CMK (cell line): ENCODE measurements at places on chromosomes 7 and 10.
A peak's percentile ranks its signal among the peaks of the same experiment; 100 is the strongest.

GRCh38 chr7:84025332-84025927 is 169.2 kb downstream of the SEMA3A start:
- no peak for DNase-seq

DNA sequence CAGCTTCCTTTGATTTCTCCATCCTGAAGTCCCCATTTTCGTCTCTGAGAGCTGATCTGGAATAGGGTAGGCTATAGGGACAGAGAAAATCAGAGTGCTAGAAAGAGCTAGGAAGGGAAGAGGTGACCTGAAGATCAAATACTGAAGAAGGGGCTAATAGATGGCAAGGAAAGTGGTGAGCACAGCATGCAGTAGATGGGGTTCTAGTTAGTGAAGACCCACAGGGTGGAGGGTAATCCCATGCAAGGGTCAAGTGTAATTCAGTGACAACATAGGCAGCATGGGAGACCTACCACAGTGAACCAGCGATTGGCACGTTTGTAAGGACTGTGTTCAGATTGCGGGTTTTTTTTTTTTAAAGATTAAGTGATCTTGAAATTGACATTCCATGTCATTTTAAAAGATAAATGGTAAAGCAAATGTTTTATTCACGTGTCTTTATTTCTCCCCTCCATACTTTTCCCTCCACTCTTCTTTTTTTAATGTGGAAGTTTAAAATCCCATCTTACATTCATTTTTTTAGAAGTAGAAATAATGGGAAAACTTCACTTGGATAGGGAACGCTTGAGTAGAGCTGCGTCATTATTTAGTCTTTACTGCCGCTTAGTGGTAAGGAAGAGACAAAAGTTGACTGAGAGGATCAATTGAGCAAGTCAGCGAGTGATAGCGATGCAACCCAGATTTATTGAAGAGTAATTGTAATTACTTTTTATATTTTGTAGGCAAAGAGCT is 21.0 kb upstream of the ABI1 start:
- DNase-seq: no peak

DNA sequence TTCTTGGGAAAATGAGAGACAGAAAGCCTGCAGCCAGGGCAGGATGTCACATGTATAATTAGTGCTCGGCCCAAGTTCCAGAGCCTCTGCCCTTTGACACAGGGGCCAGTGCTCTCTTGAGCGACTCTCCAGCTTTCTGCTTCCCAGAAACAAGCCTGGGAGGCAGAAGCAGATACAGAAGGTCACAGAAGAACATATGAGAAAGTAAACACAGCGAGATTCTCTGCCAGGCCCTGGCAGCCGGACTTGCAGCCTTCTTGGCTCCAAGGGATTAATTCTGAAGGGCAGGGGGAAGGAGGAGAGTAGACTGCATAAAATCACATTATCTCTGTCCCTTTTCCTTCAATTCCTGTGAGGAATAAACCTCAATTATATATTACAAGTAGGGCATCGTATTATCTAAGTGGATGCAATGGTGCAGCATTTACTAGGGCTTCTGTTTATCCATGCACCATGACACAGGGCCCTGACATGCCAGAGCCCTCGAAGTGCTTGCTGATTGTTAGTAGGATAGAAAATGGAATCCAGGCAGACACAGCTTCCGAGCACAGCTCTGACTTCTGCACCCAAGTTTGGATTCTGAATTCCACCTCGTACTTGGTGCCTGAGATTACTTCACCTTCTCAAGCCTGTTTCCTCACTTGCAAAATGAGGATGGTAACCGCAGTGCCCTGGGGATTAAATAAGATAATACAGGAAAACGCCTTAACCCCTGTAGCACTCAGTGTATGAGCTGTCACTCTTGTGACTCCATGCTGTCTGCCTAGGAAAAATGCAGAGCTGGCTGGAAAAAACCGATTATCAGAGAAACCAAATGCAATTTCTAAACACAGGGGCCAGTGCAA is 536.5 kb downstream of the TNS3 start:
- no peak for DNase-seq

GRCh38 chr7:26197153-26198115 is 3.1 kb downstream of the HNRNPA2B1 start:
- DNase-seq: no peak

GRCh38 chr7:106589198-106589879 is 71.6 kb downstream of the CCDC71L start:
- peak; percentile 21 for DNase-seq

- DNase-seq: no peak
Measured at GRCh38 chr10:110408203-110408871, 89.4 kb upstream of the DUSP5 start.

GRCh38 chr10:116985611-116986010 is 19.4 kb downstream of the SHTN1 start:
- DNase-seq: no peak

DNA sequence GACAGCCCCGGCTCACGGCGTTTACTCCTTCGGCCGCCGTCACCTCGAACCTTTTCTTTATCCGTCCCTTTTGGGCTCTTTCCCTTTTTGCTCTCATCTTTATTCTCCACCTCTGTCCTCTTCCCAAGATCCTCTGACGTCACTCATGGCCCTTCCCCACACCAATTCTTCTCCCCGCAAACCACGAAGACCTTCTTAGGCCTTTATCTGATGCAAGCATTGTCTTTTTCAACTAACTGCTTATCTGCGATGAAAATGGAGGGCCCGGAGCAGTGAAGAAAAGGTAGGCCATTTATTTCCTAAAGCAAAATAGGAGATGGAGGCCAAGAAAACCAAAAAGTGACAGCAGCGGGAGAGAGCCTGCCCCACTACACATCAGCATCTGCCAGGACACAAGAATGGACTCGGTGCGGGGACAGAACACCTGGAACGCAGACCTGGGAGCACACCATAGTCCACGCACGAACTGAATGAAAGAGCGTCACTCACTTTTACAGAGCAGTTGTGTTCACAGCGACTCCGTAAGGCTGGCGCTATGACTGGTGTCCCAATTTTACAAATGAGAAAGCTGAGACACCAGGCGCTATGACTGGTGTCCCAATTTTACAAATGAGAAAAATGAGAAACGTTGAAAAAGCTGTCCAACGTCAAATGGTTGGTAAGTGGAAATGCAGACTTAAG is 45.3 kb downstream of the ZNF777 start:
- DNase-seq: no peak

GRCh38 chr10:52951824-52952223 is 179.2 kb upstream of the MBL2 start:
- DNase-seq: peak; percentile 7

GRCh38 chr10:87546971-87547413 is 42.3 kb downstream of the MINPP1 start:
- DNase-seq: no peak

GRCh38 chr10:60359066-60359465 is 30.6 kb downstream of the ANK3 start:
- DNase-seq: no peak

DNA sequence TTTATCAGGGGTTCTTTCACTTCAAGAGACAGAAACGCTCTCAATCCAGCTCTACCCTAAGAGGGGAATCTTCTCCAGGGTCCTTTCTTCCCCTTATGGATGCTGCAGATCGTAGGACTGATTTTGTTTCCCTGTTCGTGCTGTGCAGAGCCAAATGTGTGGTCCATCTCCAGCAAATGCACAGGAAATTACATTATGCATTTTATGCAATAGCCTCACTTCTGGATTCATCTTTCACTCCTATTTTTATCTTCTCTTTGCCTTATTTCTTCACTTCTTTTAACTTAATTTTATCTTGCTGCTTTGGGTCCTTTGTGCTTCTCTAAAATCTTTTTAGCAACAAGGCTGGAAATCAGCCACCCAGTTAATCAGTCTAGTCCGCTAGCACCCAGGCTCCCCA is 184.5 kb upstream of the INHBA start:
- no peak for DNase-seq

DNA sequence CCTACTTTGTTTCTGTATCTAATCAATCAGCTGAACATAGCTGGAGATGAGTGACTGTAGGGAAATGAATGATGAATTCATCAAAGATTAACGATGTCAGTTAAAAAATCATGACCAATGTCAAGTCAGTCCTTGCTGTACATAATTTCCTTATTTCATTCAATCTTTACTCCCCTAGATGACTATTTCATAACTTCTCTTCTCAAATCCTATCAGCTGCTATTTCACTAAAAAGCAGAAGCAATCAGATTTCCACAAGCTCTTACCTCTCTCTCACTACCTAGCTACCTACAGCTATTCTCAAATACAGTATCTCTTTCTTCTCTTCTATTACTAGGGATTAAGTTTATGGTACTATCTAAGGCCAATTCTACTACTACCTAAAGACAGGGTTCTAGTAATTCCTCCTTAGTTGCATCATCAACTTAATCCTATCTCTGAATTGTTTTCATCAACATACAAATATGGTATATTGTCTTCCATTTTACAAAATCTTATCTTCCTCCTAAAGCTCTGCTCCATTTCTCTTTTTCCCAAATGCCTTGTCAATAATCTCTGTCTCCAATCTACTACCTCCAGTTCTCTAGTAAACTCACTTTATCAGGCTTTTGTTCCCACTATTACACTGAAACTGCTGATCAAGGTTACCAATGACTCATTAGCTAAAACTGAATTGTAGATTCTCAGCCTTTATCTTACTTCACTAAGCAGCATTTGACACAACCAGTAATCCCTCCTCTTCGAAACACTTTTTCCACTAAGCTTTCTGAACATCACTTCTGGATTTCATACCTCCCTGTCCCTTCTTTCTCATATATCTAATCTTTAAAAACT is 28.4 kb downstream of the JMJD1C start:
- DNase-seq: no peak

- no peak for DNase-seq
Measured at GRCh38 chr10:124518366-124518765, 56.7 kb downstream of the LHPP start.

GRCh38 chr7:22419488-22419887 is 62.5 kb upstream of the RAPGEF5 start:
- DNase-seq: no peak

DNA sequence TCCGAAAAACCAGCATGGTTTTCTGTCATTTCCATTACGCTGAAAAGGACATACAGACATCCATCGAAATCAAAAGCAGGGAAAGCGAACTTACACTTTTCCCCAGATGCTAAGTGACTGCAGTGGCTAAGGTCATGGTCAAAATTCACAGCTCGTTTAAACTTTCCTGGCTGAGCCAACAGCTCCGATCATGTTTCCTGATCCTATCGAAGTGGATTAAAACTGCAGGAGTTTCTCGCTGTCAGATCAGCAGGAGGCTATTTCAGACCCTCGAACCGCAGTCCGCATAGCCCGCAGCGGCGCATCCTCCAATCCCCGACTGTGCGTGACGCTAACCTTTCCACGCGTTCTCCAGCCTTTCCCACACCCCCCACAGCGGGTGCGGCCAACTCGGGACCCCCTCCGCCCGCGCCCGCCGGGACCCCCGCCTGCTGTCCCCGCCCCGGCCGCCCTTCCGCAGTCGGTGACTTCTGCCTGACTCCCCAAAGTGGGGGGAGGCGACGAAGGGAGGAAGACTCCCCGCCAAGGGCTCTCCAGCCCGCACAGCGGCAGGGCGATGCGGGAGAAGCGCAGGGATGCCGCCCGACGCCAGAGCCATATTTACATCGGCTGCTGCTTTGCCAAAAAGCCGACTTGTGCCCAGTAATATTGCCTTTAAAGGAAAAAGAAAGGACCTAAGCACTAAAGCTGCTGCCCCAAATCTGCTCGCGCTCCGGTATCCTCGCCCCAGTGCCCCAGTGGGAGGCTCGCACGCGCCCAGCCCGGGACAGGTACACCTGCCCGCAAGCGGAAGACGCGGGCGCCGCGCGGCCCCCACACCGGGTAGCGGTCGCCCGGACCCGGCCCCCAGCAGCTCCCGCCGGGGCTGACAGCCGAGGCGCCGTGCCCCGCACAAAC is 1.2 kb downstream of the PIP4K2A start:
- no peak for DNase-seq

DNA sequence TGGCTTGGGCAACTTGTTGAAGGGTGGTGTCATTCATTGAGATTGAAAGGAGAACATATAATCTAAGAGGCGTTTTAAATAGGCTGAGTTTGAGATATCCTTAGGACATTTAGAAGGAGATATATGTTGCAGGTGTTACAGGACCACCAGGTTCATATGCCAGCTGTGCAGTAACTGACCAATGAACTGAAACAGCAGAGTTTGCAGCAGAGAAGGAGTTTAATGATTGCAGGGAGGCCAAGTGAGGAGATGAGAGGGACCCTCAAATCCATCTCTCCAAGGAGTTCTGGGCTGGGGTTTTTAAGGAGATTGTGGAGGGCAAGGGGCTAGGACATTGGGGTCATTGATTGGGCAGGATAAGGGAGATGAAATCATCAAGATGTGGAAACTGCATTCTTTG is 74.5 kb downstream of the SEC23IP start:
- DNase-seq: no peak

- no peak for DNase-seq
Measured at GRCh38 chr10:73931767-73932619, 21.1 kb downstream of the PLAU start.

DNA sequence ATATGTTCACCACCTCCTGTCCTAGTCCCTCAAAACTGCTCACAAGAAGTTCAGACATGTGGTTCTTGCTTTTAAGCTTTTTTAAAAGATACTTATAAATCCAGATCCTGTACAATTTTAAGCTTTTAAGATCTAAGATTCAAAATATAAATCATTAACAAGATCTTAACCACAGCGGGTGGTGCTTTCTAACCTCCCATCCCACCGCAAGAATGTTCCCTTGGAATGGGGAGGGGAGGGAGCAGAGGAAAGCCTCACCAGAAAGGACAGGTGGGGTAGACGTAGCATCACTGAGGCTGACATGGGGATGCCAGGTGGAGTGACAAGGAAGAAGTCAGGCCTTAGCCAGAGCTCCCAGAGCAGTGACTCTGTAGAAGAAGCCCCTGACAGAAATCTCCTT is 133.5 kb downstream of the C1GALT1 start:
- DNase-seq: no peak

DNA sequence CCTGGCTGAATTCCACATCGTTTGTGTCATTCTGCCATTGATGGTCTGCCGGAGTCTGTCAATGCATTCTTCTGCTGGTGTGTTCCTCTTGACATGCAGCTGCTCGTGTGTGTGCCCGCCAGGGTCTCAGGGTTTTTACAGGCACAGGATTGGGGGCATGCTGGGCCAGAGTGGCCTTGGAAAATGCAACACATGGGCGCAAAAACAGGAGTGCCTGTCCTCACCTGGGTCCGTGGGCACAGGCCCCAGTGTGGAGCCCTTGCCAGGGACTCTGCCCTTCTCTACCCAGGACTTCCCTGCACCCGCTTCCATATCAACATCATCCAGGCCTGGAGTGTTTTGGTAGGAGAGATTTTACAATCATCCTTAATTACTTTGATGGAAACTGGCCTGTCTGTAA is 340.7 kb downstream of the KIF20B start:
- DNase-seq: no peak

GRCh38 chr7:152544971-152545619 is 109.3 kb upstream of the KMT2C start:
- DNase-seq: no peak
